ENCODE measurements at places on chromosomes 3 and 15. TPM values are rescaled to one million over a fixed set of nuclear protein-coding genes. Genes with fewer than 3 reads are reported as not detected.

DNA sequence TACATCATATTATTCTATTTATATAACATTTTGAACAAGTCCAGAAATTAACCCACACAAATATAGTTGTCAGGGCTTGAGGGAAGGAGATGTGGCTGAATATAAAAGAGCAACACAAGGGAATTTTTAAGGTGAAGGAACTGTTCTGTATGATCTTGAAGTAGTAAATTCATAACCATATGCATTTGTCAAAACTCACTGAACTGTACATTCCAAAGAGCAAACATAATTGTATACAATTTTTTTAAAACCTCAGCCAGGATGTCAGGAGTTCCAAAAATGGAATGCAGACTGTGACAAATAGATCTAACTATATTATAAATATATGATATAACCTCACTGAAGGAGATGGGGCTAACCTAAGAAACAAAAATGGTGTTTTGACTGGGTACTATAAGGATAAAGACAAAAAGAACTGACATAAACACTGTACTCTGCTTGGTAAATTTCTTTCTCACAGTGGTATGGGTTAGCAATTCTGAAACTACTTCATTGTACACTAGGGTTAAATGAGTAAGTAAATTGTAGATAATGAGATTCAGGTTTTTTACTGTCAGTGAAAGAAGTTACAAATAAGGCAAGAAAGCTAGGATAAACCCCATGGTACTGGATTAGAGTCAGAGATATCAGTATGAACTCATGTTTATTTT is 14.4 kb downstream of the GOLGB1 start:
- H3K4me1 ChIP-seq = peaks cover 12% of the 10 kb centered on the region
- H3K4me3 ChIP-seq = no peak overlapping the region
- H3K27ac ChIP-seq = peak overlapping the region; percentile 53
- H3K27me3 ChIP-seq = no peaks in the 10 kb centered on the region
- H3K36me3 ChIP-seq = no peaks in the 10 kb centered on the region

DNA sequence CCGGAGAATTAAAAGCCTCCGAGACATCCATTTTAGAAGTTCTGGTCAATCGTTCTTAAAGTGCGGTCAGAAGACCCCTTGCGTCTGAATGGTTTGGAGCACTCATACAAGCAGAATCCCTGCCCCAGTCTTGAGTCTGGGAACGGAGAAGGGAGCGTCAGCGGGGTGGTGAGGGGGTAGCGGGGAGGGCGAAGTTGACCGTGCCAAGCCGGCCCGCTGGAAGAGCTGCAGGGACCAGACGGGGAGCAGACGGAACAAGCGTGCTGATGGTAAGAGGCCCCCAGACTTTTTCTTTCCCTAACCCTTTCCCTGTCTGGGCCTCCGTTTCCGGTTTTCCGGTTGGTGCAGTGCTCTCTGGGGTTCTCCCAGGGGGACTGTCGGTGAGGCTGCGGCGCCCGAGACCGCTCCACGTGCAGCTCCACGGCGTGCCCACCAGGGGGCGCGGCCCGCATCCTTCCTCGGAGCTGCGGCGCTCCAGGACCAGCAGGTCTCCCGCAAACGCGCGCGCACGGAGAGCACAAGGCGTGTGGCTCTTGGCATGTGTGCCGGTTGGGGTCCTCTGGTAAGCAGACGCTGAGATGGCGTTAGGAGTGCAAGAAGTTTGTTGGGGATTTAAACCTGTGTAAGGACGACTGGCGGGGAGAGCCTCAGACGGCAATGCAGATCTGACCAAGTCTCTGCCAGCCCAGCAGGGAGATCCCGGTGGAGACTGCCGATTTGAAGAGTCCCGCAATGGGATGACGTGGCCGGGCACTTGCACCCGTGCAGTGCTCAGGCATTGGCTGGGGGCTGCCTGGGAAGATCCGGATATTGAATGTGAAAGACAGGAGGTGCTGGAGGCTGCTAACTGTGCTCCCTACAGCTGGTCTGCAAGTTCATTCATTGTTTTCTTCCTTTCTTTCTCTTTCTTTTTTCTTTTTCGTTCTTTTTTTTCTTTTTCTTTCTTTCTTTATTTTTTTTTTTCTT is 19.2 kb upstream of the CORO2B start:
- no peaks in the 10 kb centered on the region for H3K36me3 ChIP-seq
- H3K4me3 ChIP-seq = peak overlapping the region; percentile 25
- no peak overlapping the region for H3K27ac ChIP-seq
- peak; percentile 85 for DNase-seq
- H3K4me1 ChIP-seq = no peaks in the 10 kb centered on the region

Gene ZPLD1
- total RNA-seq = 0.18 TPM

Gene LHFPL4
- not detected for total RNA-seq

- H3K27me3 ChIP-seq = no peaks in the 10 kb centered on the region
- no peaks in the 10 kb centered on the region for H3K36me3 ChIP-seq
- no peak for DNase-seq
Measured at GRCh38 chr3:30221619-30222018, 384.8 kb upstream of the TGFBR2 start.

Gene PLAAT1
- 35.4 TPM for total RNA-seq

Gene GATM
- total RNA-seq = 50.0 TPM

DNA sequence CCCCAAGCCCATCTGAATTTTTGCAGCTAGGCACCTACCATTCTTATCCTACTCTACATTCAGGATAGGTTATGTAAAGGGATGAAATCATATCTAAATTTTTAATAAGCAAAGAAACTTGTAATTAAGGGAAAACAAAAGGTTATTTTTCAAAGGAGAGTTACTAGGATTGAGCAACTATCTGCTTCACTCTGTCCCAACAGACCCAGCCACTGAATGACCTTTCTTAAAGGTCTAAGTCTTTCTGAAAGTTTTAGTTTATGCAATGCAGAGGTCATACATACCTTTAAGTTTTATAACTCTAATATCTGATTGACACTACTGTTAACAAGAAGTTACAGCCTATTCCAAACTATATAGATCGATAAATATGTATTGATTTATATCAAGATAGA is 209.2 kb upstream of the CTNNB1 start:
- H3K36me3 ChIP-seq = no peaks in the 10 kb centered on the region
- H3K27ac ChIP-seq = no peak overlapping the region
- no peak for DNase-seq
- H3K4me3 ChIP-seq = no peak overlapping the region

DNA sequence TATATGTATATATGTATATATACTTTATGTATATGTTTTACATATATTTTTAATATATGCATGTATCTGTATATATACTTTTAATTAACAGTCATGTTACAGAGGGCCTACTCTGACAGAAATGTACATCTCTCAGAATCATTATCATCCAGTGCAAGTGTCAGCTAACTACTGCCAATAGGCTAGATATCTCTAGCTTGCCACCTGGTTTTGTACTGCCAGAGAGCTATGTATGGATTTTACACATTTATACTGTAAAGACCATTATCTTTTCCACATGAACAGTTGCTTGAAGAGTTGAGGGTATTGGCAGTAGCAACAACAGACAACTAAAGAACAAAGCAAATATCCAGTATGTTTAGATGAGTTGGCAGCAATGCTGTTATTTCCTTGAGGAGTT is 99.7 kb upstream of the VGLL3 start:
- no peak overlapping the region for H3K4me3 ChIP-seq
- no peaks in the 10 kb centered on the region for H3K4me1 ChIP-seq
- H3K27ac ChIP-seq = no peak overlapping the region
- no peaks in the 10 kb centered on the region for H3K27me3 ChIP-seq
- DNase-seq = no peak

Gene SMAD3
- 29.2 TPM for total RNA-seq

Gene GP5
- 0.83 TPM for total RNA-seq

Gene HGD
- 0.39 TPM for total RNA-seq

Gene CHDH
- total RNA-seq = 36.1 TPM

Gene ATP2B2
- total RNA-seq = 0.63 TPM

- no peaks in the 10 kb centered on the region for H3K36me3 ChIP-seq
- no peaks in the 10 kb centered on the region for H3K27me3 ChIP-seq
- no peak overlapping the region for H3K27ac ChIP-seq
Measured at GRCh38 chr3:112958811-112959560, 15.9 kb downstream of the CD200R1 start.

- peak overlapping the region; percentile 48 for H3K27ac ChIP-seq
- H3K36me3 ChIP-seq = no peaks in the 10 kb centered on the region
- no peaks in the 10 kb centered on the region for H3K27me3 ChIP-seq
- no peak for DNase-seq
- no peaks in the 10 kb centered on the region for H3K4me1 ChIP-seq
Measured at GRCh38 chr15:74011610-74012009, 17.1 kb downstream of the PML start.

DNA sequence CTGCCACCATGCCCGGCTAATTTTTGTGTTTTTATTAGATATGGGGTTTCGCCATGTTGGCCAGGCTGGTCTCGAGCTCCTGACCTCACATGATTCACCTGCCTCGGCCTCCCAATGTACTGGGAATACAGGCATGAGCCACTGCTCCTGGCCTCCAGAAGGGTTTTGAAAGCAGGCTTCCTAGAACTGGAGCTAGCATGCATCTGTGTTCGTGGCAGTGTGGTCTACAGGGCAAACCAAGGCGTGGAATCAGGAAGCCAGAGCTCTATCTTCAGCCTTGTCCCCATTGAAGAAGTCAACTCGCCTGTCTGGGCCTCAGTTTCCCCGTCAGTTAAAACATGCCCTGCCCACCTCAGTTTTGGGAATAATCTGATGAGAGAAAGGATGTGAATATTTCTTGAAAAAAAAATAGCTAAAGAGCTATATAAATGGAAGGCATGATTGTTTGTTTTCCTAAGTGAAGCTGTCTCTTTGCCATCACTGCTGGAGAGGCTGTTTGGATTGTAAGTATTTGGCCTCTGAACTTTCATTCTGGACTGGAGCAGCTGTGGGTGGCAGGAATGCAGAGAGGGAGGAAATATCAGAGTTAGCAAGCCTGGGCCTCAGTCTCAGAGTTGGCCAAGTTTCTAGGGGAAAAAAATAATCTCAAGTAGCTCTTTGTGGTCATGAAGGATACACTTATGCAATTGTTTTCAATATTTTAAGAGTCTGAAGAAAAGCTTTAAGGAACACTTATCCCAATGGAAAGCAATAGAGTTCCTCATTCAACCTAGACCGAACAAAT is 36.5 kb upstream of the UACA start:
- peaks cover 10% of the 10 kb centered on the region for H3K4me1 ChIP-seq
- no peaks in the 10 kb centered on the region for H3K27me3 ChIP-seq
- H3K27ac ChIP-seq = peak overlapping the region; percentile 55
- DNase-seq = peak; percentile 99
- no peak overlapping the region for H3K4me3 ChIP-seq

GRCh38 chr15:63463036-63463435 is 41.4 kb upstream of the USP3 start:
- H3K36me3 ChIP-seq = no peaks in the 10 kb centered on the region
- H3K4me1 ChIP-seq = no peaks in the 10 kb centered on the region
- no peak overlapping the region for H3K27ac ChIP-seq

DNA sequence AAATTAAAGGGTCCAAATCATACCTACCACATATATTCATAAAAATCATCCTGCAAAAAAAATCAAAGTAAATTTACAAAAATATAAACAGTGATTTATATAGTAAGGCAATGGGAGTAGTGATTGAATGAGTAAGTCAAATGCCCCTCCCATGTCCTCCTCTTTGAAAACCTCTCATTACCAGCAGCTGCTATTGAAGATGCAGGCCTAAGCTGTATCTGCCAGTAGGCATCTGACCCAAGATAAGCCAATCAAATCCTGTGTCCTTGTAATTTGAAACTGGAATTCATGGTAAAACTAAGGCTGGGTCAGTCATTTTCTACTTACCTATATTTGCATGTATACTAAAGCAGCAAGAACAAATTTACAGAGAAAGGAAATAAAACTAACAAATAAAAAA is 60.4 kb upstream of the POU1F1 start:
- no peak overlapping the region for H3K4me3 ChIP-seq
- DNase-seq = no peak
- H3K4me1 ChIP-seq = no peaks in the 10 kb centered on the region
- H3K27me3 ChIP-seq = no peaks in the 10 kb centered on the region

GRCh38 chr15:42593143-42593542 is 17.7 kb downstream of the STARD9 start:
- no peak overlapping the region for H3K27ac ChIP-seq
- H3K4me3 ChIP-seq = no peak overlapping the region
- no peaks in the 10 kb centered on the region for H3K36me3 ChIP-seq
- H3K4me1 ChIP-seq = no peaks in the 10 kb centered on the region

Gene ZKSCAN7
- 27.4 TPM for total RNA-seq

- no peak overlapping the region for H3K4me3 ChIP-seq
- no peaks in the 10 kb centered on the region for H3K27me3 ChIP-seq
- no peak for DNase-seq
- H3K4me1 ChIP-seq = no peaks in the 10 kb centered on the region
- no peak overlapping the region for H3K27ac ChIP-seq
- no peaks in the 10 kb centered on the region for H3K36me3 ChIP-seq
Measured at GRCh38 chr3:133457025-133457424, 57.2 kb downstream of the BFSP2 start.

- H3K4me3 ChIP-seq = no peak overlapping the region
- H3K36me3 ChIP-seq = no peaks in the 10 kb centered on the region
- no peaks in the 10 kb centered on the region for H3K4me1 ChIP-seq
- no peak for DNase-seq
Measured at GRCh38 chr15:45747426-45747825, 112.6 kb downstream of the SQOR start.

DNA sequence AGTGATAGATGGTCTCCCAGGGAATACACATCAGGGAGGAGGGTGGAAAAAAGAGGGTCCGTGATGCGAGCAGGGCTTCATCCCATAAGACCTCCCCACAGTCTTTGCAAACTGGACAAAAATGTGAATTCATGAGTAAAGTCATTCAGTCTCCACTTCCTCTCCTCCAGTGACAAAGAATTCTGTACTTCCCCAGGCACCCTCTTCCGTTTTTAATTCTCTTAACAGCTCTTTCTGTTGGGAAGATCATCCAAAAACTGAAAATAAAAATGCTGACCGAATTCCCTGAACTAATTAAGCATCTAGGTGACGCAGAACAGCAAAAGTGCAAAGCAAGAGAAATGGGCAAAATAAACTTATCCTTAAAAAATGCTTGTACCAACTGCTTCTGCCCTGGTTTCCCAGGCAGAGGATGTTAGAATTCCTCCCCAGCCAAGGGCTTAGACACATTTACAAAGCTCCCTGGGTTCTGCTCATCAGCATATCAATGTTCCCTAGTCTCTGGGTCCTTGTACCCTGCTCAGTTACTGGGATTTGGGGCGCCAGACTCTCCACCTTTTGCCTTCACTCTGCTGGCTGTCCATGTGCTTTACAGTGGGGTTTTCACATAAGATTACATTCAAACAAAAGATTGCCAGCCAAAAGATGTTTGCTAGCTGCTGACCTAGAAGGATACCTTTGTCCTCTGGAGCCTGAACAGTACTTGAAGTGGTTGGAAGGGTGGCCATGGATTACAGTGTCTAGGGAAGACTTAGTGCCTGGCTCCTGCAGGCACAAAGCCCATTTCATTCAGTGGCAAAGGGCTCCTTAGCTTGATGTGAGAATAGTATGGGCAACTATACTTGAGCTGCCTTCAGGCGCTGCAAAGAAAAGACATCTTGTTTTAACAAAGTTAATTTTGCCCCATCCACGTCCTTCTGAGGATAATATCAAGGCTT is 69.4 kb downstream of the ARNT2 start:
- H3K27me3 ChIP-seq = no peaks in the 10 kb centered on the region
- no peaks in the 10 kb centered on the region for H3K36me3 ChIP-seq

DNA sequence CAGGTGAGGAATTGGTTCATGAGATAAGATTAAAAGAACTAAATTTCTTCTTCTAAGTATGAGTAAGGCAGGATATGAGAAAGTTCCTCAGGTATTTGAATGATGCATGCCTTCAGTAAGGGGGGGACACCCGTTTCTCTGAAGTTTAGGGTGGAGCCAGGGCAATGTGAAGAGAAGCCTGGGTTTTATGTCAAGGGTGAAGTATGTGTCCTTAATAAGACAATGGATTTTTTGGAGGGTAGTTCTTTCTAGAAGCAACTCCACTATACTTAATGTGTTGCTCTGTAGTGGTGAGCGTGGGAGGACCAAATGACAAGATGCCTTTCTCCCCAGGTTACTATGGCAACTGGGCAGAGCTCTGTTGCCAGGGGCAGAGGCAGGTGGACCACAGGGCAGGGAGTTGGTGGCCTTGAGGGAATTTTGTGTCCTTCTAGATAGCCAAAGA is 44.0 kb downstream of the PHLDB2 start:
- H3K36me3 ChIP-seq = no peaks in the 10 kb centered on the region
- peaks cover 2% of the 10 kb centered on the region for H3K4me1 ChIP-seq
- DNase-seq = peak; percentile 59
